Fibroblast of the conjunctiva (primary cell): ENCODE measurements at places on chromosomes 3 and 15.

DNA sequence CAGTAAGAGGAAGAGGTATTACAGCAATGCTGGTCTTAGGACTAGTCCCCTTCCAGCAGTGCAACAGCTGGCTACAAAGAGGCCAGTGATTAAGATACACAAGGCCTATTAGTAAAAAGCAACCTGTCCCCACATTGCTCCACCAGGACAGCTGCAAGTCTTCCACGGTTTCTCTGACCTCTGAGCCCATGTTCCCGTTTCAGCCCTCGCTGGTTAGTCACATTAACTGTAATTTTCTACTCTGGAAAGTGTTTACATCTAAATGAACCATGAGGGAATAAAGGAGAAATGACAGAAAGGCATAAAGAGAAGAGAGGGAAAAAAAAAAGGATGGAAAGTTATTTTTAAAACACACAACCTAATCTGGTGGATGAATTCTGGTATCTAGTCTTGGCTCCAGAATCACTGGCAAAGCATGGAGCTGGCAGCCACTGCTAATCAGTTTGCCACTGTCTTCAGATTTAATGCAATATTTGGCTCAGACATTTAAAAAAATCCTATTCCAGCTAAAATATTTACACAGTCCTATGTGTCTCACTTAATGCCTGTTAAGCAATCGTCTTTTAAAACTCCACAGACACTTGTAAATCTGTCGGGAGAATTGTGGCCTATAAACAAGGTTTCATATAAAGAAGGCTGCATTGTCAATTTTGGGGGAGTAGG, 154.9 kb downstream of the GREM1 start:
- DNase-seq: no peak

DNA sequence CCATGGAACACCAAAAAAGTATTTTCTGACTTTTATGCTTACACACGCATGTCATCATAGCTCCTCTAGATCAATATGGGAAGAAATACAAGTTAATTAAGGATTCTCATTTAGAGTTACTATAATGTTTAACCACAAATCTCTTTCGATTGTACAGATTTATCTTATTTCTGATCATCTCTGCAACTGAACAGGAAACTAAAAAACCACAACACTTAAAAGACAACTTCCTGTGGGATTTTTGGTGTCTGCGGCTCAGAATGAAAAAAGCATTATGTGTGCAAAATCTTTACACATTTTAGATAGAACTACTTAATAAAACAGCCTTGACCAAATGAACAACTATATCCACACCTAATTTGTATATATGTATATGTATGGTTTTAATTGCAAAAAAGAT, 3.0 kb upstream of the TJP1 start:
- no peak for DNase-seq

- DNase-seq: no peak
Observed at GRCh38 chr3:72178463-72179106, 393.6 kb upstream of the PROK2 start.

- DNase-seq: no peak
Observed at GRCh38 chr3:100775669-100776068, 66.4 kb downstream of the TFG start.

GRCh38 chr15:56835718-56836171, 82.7 kb upstream of the TCF12 start:
- no peak for DNase-seq

GRCh38 chr3:39327746-39328349, 1.7 kb upstream of the CCR8 start:
- no peak for DNase-seq

DNA sequence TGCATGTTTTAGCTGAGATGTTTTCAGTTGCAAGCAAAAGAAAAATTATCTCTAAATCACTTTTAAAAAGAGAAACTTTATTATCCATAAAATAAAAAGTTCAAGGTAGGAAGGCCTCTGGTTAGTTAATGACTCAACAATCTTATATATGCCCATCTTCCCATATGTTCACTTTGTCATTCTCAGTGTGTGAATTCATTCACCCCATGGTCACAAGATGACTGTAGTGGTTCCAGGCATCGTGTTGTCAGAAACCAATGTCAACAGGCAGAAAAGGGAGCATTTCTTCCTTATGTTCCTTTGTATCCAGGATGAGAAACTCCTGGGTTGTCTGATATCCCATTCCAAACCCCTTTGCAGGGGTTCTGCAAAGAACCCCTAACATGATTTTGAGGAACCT, 119.9 kb upstream of the RAP2B start:
- no peak for DNase-seq

DNA sequence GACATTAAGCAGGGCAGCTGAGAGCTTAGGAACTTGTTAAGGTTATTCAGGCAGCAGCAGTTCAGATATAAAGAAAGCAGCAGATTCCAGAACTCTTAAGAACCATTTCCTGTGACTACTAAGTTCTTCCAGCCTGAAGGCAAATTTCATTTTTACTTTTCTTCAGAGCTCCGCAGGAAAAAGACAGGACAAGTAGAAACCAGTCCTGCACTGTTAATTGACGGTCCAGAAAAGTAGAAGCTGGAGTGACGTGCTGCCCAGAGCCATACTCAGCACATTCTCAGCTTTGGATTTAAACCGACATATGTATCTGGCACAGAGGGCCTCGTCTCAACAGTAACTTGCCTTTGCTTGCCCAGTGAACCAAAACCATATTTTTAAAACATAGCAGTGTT, 219.4 kb upstream of the STRIT1 start:
- no peak for DNase-seq

DNA sequence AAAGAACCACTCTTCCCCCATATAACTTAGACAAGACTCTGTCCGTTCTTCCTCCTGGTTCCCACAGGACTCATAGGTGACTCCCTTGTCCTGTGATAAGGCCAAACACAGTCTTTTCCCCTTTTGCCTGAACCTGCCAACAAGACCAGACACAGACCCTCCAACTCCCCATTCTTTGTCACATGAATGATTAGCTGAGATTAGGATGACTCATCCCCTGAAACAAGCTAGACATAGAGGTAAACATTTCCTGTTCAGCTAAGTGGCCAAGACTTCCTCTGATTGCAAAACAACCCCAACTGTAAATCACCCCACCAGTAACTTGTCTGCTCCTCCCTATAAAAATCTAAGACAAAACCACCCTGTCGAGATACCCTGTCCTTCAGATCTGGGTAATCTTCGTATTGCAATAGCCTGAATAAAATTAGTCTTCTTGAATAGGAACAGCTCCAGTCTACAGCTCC, 11.4 kb upstream of the HTR3E start:
- no peak for DNase-seq

DNA sequence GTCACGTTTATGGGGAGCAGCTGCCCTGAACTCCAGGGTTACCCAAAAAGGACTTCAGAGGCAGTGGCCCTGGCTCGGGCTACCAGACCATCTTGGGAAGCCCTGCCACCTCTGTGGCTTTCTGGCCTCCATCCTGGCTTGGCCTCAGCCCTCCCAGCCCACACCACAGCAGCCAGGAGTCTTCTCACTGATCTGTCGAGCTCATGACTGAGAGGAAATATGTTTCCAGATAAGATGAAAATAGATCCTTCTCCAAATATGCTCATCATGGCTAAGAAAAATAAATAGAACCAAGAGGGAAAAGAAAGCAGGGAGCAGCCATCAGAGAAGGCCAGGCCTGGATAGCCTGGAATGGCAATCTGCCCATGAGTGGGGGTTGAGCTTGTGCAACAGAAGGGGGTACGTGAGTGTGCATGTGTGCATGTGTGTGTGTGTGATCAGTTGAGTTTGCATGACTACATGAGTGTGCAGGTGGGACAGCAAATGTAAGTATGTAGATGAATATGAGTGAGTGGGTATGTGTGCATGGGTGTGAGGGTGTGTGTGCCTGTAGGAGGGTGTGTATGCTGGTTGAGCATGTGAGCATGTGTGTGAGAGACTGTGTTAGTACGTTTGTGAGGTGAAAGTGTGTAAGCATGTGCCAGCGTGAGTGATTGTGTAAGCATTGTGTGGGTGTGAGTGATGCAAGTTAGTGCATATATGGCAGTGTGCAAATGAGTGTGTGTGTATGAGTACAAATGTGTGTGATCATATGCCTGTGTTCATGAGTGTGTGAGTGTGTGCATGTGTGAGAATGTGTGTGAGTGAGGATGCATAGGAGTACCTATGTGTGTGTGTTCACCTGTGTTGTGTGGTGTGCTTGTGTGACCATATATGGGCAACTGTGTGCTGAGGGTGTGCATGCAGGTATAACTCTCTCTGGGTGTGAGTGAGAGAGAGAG, 9.9 kb upstream of the RFT1 start:
- DNase-seq: no peak

DNA sequence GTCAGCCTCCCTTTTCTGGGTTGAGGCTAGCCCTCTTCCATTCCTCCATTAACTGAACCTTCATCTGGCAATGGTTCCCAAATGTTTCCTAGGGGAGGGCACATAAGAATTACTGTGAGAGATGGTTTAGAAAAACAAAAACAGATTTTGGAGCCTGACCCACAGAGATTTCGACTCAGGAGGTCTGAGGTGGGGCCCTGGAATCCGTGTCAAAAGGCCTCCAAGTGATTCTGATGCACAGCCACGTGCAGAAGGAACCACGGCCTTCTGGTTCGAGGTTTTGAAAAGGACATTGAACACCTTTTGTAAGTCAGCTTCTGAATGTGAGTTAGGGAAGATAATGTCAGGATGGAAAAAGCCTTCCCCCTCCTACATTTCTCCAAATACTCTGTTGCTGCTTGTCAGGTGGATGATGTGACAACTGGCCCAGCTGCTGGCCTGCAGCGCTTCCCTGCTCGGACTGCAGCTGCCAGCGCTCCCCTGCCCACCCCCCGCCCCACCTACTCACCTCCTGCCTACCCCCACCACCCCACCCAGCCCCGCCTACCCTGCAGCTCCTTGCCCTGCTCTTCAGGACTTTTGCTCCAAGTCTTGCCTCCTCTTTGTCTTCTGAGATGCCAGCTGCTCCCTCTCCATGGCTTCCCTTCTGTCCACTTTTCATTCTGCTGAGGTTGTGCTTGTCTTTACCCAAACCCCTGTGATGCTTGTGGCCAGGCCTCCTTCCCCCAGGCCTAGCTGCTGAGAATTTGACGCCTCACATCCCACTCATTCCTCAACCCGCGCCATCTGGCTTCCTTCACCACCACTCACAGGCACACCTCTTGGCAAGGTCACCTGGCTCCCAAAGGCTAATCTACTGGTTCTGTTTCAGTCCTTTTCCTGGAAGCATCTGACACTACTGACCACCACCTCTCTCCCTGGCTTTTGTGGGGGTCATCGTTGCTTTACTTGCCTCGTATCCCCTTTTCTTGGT, 6.6 kb downstream of the EHD4 start:
- no peak for DNase-seq

GRCh38 chr3:138397983-138398382, 36.4 kb upstream of the ESYT3 start:
- DNase-seq: no peak

DNA sequence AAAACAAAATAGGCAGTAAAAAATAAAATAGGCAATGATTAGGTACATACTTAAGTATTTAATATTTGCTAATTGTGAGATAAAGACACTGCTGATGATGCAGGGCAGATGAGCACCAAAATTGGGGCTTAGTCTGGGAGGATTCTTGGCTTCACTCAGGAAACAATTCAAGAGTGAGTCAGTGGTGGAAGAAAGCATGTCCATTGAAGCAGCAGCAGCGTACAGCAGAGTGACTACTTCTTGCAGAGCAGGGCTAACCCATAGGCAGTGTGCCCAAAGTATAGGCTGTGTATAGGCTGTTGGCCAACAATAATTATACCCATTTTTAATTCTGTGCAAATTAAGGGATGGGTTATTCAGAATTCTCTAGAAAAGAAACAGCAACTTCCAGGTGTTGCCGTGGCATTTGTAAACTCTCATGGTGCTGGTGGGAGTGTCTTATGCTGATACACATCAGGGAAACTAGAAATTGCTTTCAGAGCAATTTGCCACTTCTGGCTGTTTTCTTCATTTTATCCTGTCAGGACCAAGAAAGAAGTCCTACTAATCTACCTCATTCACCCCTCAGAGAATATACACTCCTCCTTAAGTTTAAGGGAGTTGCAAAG, 317.3 kb upstream of the NAALADL2 start:
- no peak for DNase-seq

DNA sequence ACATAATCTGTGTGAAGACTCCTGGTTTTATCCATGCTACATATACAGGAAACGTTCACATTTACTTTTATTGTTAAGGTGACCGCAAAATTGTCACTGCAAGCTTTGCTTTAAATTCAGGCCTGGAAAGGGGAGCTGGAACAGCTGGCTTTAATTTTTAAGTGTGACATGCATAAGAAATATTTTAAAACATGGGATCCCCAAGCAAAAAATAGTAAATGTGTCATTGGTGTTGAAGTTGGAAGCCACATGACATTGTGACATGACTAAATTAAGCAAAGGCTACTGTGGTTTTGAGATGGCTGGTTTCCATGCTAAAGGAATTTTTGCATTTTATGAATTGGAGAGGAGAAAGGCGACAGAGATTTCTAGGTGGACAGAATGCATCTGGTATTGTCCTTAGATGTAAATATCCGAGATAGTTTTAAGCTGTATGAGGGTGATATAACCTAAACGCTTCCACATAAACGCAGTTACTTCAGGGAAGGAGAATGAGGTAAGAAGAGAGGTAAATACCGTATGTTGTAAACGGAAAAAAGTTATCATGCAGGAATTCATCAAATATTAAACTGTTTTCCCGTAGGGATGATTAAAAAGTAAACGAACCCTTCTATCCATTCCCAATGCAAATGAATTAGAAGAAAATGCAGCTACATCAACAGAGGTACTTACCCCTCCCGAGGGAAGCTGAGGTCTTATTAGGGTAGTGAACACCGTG, 927 bp upstream of the FYTTD1 start:
- no peak for DNase-seq

DNA sequence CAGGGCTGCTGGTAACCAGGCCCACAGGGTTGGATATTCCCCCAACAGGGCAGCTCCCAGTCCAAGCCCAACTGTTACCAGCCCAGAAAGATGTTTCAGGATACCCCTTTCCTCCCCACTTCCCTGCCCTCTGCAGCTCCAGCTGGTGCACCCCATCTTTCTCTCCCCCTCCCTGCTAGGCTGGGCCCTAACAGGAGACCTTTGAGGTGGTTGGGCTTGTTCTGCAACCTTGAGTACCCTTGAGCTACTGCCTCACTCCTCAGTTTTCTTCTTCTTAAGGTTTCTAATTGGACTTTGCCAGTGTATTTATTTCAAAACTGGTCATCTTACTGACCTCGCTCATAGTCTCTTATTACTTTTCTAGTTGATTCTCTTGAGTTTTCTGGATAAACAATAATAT, 16.9 kb upstream of the INSYN1 start:
- no peak for DNase-seq

DNA sequence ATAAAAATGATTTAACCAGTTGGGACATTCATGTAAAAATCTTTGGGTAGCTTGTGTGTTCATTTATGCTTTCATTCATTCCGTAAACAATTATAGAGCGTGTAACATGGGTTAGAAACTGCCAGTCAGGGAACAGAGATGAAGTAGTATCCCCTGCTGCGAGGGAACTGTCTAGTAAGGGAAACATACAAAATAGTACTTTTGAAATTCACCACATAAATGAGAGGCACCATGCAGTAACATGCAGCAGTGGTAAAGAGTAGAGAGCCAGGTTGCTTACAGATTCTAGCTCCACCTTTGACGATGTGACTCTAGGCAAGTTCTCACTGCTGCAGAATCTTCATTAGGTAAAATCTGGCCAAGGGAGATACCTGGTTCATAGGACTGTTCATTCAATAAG, 938 bp downstream of the DZIP3 start:
- DNase-seq: no peak
